Left kidney (tissue), 8 donors: ENCODE measurements at places on chromosomes 2 and 18.

DNA sequence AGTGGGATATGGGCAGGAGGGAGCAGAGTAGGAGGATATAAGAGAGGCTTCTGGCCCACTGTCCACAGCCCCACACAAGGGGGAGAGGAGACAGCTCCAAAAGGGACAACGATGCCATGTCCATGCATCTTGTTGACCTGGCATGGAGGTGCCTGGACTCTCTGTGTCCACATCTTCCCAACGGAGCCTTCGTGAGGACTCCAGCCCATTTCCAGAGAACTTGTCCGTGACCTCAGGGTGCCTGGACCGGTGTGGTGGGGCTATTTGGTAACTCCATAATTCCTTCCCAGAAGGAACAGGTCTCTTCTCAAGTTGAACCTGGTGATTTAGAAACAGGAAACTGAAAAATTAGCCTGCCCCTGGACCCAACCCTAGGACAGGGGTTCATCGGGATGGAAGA is 133.9 kb downstream of the CYP26B1 start:
- no peak for DNase-seq

DNA sequence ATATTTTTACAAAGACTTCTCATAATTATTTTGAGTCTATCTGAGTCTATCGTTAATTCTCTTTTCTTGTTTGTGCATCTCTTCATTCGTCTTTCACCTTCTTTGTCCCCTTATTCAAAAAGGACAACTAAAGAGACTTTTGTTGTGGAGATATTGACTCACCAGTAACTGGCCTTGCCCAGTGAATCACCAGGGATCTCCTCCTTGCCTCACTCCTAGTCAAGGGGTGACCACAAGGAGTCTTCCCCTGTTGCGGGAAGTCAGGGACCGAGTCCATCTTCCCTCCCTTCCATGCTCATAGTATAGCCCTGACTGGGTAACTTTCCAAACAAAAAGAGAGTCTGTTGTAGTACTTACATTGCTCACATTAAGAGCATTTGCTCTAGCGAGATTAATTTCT is 158.9 kb downstream of the NEB start:
- DNase-seq = no peak

DNA sequence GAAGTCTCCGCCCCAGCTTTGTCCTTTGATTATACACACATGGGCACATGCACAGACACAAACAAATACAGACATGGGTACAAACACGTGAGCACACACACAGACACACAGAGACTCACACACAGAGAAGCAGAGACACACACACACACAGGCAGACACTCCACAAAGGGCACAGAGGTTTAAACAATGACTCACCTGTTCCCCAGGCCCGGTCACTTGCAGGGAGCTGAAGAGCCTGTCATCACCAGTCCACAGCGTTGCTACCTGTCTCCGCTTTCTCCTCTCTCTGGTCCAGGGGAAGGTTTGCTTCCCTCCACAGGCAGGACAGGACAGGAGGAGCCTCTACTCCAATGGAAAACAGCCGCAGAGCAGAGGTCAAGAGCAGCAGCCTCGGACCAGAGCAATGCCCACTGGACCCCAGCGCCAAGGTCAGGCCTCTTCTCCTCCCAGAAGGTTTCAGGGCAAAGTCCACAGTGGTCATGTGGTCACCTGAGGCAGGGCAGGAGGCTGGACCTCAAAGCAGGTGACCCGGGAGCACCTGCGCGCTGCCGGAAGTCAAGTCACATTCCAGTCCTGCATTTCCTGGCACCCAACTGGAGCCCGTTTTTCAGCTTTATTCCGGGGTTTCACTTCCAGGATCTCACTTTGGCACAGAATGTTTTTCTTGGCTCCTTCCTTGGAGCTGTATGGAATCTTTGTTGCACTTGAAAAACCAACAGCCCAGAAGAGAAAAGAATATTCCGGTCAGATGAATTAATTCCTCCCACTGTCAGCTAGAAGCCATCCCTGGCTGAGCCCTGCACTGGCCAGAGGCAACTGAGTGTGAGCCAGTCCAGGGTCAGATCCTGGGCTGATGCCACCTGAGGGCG is at the start of gene RAB17:
TSS of gene RAB17 (minus strand) at position 463 of the 869 bp plus-strand sequence. CDS start 4,580 bp downstream, outside the sequence.
- no peak for DNase-seq

DNA sequence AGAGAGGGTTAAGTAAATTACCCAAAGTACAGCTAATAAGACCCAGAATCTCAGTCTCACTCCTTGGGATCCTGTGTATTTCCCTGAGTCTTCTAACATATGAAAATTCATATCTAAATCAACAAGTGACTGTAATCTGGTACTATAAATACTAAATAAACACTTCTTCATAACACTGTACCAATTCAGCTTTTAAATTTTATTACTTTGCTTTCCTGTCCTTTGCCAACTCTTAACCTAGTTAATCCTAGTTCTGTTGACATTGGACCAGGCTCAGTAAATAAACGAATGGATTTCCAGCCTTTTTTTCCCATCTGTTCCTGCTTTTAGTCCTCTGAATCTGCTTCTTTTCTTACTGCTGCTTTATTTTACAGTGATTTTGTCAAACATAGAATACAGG is 13.8 kb downstream of the MRPL35 start:
- DNase-seq = no peak

DNA sequence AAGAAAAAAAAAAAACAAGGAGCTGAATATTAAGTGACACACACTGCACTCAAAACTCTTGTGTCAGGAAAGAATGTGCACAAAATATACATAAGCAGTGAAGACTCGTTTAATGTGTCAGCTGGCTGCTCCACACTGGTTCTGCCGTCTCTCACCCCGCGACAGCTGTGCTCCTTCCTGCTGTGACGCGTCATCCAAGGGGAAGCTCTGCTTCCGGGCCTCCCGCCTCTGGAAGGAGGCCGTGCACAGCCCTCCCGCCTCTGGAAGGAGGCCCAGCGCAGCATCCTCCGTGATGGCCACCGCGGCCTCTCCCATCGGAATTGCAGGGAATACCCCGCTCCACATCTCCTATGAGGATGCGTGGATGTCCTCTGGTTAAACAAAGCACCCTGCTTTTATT is 151.0 kb downstream of the HDAC4 start:
- peak; percentile 78 for DNase-seq

DNA sequence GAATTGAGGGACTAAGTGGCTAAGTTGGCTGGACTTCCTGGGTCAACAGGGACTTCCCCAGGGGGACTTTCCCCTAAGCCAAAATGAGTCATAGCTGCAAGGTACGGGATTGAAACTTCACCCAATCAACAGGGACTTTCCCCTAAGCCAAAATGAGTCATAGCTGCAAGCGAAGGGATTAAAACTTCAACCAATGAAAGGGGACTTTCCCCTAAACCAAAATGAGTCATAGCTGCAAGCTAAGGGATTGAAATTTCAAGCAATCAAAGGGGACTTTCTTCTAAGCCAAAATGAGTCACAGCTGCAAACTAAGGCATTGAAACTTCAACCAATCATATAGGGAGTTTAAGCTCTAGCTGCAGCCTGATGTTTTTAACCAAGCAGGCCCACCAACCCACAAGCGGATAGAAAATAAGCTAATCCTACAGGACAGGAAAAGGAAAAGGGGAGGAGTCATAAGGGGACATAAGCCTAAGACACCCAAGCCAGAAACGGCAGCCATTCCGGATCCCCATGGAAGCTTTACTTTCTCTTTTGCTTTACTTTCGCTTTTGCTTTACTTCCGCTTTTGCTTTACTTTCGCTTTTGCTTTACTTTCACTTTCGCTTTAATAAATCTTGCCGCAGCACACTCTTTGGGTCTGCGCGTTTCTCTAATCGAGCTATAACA is 1375.4 kb upstream of the CELF4 start:
- peak; percentile 4 for DNase-seq

DNA sequence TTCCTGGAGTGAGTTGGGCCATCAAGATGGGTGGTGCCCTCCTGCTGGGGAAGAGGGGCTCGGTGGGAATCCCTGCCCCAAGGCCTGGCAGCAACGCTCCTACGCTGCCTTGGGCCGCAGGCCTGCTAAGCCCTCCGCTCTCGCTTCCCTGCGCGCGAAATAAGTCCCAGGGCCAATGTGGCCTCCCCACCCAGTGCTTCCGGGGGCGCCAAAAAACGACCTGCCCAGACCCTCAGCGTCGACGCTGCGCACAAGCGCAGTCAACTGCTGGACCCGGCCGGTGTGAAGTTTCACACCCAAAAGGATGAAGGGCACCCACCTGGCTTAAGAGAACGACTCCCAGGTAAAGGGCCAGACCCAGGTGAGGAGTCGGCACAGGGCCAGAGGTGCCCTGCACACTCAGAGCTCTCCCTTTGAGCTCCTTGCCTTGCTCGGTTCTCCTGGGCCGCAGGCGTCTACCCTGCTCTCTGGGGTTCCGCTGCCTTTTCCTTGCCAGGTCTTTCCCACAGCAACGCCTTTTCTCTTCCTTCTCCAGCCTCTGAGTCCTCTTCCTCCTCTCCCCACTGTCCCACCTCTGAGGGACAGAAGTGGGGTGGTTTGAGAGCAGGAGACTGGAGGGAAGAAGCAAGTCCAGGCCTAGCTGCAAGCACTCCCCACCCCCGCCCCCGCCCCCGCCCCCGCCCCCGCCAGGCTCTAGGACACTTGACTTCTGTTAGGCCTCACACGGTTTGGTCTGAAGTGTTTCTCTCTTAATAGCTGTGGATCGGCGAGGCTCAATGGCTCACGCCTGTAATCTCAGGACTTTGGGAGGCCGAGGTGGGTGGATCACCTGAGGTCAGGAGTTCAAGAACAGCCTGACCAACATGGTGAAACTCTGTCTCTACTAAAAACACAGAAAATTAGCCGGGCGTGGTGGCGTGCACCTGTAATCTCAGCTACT is at the start of gene DNAJC5G:
TSS of gene DNAJC5G (plus strand) at position 223 of the 940 bp plus-strand sequence. CDS start 1,296 bp downstream, outside the sequence.
- DNase-seq = no peak

DNA sequence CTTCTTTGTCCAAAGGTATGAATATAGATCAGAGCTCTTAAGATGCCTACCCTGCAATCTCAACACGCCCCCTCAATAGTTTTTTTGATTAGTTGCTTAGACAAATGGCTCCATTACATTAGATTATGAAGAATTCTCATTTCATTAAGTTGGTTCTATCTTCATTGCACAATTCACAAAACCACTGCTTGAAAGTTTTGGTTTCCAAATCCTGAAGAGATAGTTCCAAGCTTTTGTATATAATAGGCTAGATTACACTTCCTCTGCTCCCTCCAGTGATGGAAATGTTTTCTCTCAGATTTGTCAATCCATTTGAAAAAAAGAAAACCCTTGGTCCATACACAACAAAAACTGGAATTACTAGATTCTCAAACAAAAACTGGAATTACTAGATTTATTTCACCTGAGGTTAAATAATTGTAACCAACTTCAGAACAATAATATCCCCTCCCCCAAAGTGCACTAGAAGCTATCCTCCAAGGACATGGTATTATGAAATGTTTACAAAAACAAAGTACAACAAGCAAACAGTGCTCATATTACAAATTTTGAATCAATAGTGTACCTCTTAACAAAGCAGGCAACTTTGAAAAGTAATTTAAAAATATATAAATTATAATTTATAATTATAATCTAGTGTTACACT is 6.8 kb upstream of the TLK1 start:
- no peak for DNase-seq

- peak; percentile 5 for DNase-seq
Observed at GRCh38 chr2:112216167-112216566, 38.7 kb downstream of the ZC3H8 start.

DNA sequence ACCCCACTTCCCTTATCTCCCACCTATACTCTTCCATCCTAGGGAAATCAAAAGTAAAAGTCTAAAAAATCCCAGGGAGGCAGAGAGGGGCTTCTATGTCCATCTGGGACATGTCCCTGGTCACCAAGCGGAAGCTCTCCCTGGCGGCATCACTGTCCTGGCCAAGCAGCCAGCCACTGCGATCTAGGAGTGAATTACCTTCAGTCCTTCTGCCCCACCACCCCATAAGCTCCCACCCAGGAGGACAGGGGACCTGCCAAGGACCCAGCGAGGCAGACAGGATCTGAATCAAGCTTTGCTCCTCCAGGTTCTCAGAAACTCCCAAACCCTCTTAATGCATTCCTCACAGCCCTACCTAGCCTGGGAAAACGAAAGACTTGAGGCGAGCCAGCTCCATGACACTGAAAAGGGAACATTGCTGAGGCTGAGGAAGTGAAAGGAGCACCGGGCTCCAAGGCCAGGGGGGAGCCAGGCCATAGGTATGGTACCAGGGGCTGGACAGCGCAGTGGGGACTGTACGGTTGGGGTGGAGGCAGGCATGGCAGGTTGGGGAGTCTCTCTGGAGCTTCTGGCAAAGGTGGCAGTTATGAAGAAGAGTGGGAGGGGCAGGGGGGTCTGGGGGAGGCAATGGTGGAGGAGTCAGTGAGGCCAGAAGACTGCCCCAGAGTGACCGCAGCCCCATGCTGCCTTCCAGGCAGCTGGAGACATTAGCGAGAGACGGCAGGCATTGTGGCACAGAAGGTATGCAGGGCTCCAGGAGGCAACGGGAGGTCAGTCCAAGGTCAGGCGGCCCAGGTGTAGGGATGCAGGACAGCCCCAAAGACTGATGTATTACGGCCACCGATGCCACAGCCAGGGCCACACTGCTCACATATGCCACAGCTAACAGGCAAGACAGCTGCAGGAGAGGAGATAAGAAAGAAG is 2.7 kb upstream of the SLC23A3 start:
- DNase-seq = no peak

DNA sequence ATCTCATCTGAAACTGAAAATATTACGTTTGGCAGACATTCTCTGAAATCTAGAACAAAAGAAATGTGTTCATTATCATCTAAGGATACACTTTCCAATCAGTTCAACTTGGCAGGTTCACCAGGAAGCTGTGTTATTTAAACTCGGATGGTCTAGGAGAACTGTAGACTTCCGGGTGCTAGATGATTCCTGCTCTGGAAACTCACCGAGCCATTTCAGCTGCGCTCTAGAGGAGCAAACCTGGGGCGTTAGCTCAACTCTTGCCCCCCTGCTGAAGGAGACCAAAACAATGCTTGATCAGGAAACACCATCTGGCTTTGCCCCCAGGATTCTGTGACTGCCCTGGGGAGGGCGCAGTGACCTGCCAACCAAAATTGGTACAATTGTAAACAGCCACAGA is 22.9 kb downstream of the MLPH start:
- no peak for DNase-seq

DNA sequence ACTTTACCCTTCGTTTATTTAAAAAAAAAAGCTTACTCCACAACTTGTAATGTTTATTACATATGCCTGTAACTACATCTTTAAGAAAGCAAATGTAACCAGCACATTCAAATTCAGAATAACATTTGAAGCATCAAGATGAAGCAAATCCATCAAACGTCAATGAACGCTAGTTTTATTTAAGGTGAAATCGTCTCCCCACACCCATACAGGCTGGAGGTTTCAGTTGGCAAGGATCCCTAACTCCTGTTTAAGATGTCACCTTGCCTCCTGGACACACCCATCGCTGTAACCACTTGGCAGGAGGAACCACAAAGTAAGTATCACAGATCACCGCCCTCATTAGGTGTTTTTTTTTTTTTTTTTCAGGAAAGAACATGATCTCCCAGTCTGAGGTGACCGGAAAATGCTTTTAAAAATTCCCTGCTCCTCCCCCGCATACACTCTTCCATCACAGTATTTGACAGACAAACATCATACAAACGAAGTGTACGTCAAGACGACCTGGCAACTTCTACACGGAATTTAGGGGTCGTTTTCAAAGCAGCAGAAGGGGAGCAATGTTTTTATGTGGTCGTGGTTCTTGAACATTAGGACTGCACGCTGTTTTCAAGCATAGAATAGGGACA is 19.7 kb upstream of the STPG4 start:
- no peak for DNase-seq

- DNase-seq = no peak
Observed at GRCh38 chr2:64391424-64391823, 62.5 kb upstream of the LGALSL start.
